ENCODE measurements at places on chromosomes 7 and 10.

- DNase-seq: no peak
Observed at GRCh38 chr10:122121059-122121458, 132.1 kb downstream of the TACC2 start.

DNA sequence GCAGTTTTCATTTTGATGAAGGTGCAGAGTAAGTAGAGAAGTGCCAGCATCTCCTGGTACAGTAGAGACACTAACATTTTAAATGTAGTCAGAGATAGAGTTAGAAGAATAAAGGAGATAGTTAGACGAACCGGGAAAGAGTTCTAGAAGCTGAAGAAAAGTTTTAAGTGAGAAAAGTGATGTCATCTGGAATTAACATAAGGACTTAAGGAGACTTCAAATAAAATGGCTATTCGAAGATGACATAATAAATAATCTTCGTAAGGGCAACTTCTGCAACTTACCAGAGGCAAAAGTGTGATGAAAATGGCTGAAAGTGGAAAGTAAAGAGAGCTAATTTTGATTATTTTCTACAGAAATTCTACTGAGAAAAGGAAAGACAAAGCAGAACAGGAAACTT is 20.4 kb downstream of the GNAT3 start:
- no peak for DNase-seq

GRCh38 chr10:111267673-111268072 is 190.8 kb downstream of the ADRA2A start:
- no peak for DNase-seq

GRCh38 chr7:85306115-85306514 is 119.3 kb upstream of the SEMA3D start:
- DNase-seq: no peak

GRCh38 chr10:95031656-95032055 is 37.6 kb downstream of the CYP2C8 start:
- DNase-seq: no peak

DNA sequence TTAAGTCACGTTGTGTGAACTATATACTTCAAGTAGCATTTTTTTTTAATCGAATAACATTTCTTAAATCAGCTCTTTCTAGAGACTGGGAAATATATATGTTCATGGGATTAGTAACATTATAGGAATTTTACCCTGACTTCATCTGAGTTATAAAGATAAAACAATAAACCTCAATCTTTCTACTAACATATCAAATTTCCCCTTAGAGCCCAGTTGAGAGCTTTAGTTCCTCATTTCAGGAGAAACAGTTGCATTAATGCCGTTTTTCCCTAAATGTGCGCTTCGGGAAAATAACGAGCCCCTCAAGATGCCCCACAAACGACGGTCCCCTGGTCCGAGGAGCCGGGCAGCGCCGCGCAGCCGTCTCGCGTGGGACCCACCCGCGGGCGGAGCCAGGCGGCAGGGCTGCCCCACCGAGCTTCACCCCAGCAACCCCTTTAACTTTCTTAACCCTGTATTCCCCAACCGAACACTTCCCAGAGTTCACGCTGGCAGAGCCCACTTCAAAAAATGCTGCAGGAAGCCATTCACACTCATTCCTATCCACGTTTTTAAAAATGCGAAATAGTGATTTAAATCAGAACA is 152.5 kb upstream of the YAE1 start:
- DNase-seq: peak; percentile 7

GRCh38 chr7:135801045-135801693 is 52.6 kb upstream of the FAM180A start:
- peak; percentile 9 for DNase-seq

- peak; percentile 58 for DNase-seq
Observed at GRCh38 chr7:155796381-155797261, 15.6 kb downstream of the SHH start.

- DNase-seq: no peak
Observed at GRCh38 chr7:1733908-1734730, 64.0 kb downstream of the ELFN1 start.

DNA sequence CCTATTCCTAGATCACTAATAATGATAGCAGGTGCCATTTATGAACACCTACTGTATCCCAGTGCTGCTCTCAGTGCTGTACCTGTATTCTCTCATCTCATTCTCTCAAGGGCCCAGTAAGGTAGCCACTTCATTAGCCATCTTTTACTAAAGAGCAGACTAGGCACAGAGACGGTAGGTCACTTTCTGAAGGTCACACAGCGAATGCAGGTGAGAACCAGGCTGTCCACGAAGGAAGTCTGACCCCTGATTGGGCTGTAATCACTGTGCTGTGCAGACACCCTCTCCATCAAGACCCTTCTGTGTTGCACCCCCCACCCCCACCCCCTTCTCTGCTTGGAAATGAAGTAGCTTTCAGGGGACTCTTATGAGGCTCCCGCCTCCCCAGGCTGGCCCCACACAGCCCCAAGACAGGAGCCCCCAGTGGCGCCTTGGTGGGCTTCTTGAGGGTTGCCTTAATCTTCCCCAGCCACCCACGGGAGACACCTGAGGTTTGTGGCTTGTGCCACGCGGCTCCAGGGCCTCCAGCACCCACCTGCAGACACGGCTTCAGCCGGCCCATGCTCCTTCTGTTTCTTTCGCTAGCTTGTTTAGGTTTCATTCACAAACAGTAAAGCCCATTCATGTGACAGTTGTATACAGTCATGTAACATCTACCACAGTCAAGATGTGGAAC is 81.7 kb upstream of the FAM20C start:
- no peak for DNase-seq

GRCh38 chr7:36002900-36003299 is 150.2 kb upstream of the EEPD1 start:
- no peak for DNase-seq

DNA sequence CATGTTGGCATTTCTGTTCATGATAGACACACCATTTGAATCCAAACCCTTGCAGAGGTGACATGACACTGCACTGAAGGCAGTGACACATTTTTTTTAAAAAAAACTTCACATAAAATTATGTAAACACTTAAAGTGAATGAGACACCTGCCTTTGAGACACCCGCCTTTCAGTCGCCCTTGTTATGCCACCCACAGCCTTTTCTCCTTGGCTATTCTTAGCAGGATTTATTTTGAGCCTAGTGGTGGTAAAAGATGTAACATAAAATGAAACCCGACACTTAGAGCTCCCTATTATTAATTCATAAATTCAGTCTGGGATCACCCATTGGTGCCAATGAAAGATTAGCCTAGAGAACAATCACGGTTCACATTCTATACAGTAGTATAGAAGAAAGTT is 161.3 kb downstream of the DYNC1I1 start:
- no peak for DNase-seq

GRCh38 chr7:150842018-150842417 is 10.3 kb upstream of the AOC1 start:
- DNase-seq: no peak

DNA sequence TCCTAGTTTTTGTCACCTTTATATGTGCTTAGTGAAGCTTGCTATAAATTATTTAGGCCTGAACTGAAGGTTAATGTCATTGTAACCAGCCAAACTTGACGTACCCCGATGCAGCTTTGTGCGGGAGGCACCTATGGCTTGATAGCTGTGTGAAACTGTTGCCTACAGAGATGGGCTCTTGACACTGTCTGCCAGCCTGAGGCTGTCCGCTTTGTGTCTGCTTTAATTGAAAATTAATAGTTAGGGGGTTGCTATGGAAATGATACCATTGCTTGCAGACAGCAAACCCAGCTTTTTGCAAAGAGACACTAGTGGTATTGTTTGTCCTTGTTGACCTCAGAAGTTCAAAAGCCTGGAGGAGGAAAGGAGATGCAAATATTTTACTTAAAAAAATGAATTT is 2.1 kb upstream of the FOXP2 start:
- no peak for DNase-seq

DNA sequence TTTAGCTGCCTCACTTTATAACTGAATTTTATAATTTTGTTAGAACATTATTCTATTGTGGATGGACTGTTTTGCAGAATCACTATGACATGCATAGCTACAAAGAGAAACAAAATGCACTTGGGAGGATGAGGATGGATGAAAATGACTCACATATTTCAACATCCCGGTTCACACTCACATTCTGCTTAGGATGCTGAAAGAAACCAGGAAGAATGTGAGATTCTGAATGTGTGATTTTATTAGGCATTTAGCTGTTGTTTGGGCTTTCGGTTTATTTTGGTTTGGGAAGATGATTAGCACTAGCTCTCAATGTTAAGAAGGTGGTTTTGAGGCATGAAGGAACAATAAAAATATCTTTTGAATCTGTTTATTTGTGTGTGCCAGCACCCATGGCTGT is 235.5 kb downstream of the SEMA3E start:
- DNase-seq: no peak

GRCh38 chr10:132158823-132159222 is 27.9 kb upstream of the DPYSL4 start:
- DNase-seq: no peak

DNA sequence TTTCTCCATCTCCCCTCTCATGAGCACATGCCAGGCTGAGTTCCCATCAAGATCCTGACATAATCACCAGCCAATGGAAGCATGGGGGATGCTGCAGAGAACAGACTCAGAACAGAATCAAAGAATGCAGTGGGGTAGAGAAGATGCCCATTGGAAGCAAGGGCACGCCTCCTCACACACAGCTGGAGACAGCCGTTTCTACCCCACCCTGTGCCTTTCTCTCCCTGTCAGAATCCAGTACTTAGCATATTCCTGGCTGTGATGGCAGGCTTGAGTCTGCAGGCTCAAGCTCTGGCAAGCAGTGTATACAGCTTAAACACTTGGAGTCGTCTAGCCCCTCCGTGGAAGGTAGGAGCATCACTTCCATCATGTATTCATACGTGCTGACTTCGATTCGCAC is 867.9 kb downstream of the NRG3 start:
- DNase-seq: no peak

- no peak for DNase-seq
Observed at GRCh38 chr7:24108906-24109376, 175.0 kb upstream of the NPY start.

- no peak for DNase-seq
Observed at GRCh38 chr7:116197360-116197759, 13.0 kb upstream of the TES start.

DNA sequence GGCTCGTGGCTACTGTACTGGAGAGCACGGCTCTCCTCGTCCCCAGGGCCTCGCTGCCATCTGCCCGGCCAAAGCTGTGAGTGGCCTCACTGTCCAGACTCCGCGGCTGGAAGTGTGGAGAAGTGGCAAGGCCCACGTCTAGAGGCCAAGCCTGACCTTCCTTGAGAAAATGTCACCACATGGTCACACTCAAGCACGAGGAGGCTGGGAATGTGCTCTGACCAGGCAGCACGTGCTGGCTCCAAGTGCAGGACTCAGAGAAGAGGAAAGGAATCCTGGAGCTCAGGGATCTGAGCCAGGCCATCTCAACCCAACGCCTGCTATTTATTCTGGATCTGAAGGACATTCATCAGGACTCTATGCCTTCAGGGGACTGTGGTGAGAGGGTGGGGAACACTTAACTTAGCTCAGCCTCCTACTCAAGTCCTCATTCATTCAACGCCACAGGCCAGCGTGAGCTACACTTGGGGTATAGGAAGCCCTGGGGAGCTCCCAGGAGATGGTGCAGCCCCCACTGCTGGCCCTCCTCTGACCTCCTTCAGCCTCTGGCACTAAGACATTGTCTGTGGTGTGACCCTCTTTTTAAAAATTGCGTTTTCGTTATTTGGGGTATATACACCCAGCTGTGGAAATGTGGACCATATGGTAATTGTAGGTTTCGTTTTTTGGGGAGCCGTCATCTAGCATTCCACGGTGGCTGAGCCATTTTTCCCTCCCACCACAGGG is 29.0 kb downstream of the EN2 start:
- no peak for DNase-seq

- DNase-seq: no peak
Observed at GRCh38 chr10:12743941-12744340, 257.6 kb downstream of the CCDC3 start.

GRCh38 chr7:30026229-30027064 is at the start of gene FKBP14:
Gene FKBP14 (minus strand): TSS chr7:30026702. CDS start chr7:30026508, 194 bp downstream.
- peak; percentile 86 for DNase-seq

GRCh38 chr7:156998988-156999957 is 11.2 kb downstream of the MNX1 start:
- no peak for DNase-seq

DNA sequence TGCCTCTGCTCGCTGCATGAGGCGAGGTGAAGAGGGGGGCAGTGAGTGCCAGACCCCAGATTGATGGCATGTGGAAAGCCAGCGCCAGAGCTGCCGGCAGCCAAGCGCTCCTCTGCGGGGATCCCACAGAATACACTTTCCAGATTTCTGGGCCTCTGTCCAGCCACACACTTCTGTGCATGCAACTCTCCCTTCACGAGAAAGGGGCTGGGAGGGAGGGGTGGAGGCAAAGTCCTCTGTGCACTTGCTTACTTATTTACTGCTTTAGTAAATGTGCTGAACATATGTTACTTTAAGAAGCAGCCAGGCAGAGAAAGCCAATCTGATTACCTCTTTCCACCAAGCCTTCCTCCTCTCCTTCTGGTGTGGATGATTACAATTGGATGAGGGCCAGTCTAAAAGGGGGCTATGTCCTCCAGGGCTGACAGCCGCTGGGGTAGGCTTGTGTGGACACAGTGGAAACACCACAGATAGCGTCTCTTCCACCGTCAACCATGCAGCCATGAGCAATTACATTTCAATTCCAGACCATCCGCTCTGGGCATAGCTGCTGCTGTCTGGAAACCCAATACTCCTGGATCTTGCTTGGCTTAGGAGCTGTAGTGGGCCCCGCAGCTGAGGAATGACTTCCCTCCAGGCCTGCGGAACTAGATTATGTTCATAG is 322.8 kb upstream of the ANKRD30A start:
- no peak for DNase-seq

GRCh38 chr7:521221-522070 is 1.8 kb upstream of the PDGFA start:
- DNase-seq: peak; percentile 72

DNA sequence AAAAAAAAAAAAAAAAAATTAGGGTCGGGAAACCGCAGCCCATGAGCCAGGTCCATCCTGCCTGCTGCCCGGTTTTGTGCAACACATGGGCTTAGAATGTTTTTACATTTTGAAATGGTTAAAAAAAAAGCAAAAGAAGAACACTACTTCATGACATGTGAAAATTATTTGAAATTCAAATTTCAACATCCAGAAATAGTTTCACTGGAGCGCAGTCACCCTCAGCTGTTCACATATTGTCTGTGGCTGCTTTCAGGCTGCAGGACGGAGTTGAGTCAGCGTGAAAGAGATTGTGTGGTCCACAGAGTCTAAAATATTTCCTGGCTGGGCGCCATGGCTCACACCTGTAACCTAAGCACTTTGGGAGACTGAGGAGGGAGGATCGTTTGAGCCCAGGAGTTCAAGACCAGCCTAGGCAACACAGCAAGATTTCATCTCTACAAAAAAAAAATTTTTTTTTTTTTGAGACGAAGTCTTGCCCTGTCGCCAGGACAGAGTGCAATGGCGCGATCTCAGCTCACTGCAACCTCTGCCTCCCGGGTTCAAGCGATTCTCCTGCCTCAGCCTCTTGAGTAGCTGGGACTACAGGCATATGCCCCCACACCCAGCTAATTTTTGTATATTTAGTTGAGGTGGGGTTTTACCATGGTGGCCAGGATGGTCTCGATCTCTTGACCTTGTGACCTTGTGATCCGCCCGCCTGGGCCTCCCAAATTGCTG is 63.9 kb upstream of the ECHDC3 start:
- DNase-seq: peak; percentile 88
